Natural killer cell (primary cell): ENCODE measurements at places on chromosomes 7 and 10. TPM values are rescaled to one million over a fixed set of nuclear protein-coding genes. Genes with fewer than 3 reads are reported as not detected.

CD36 gene
- total RNA-seq: 7.0 TPM

ACHE gene
- 0.47 TPM for total RNA-seq

GDF2 gene
- not detected for total RNA-seq

HOXA2 gene
- not detected for total RNA-seq

CAMK2B gene
- 0.70 TPM for total RNA-seq

INHBA gene
- not detected for total RNA-seq

FBXL13 gene
- total RNA-seq: 0.85 TPM

TMEM196 gene
- not detected for total RNA-seq

PPRC1 gene
- 29.1 TPM for total RNA-seq

C7orf57 gene
- total RNA-seq: not detected

LAMB1 gene
- not detected for total RNA-seq

AGR2 gene
- not detected for total RNA-seq

FAM25G gene
- not detected for total RNA-seq

FRMPD2 gene
- 0.20 TPM for total RNA-seq

SKIDA1 gene
- not detected for total RNA-seq

HECW1 gene
- total RNA-seq: not detected

PROSER2 gene
- total RNA-seq: 1.1 TPM

NPSR1 gene
- not detected for total RNA-seq

HOXA9 gene
- 4.6 TPM for total RNA-seq

SORCS1 gene
- not detected for total RNA-seq

ASIC3 gene
- 5.9 TPM for total RNA-seq

PNLIPRP1 gene
- not detected for total RNA-seq

MRLN gene
- total RNA-seq: not detected

AOC1 gene
- total RNA-seq: not detected

CYP2C8 gene
- total RNA-seq: 0.23 TPM

DPCD gene
- total RNA-seq: 1.0 TPM

UCN3 gene
- not detected for total RNA-seq

SLC26A3 gene
- total RNA-seq: not detected

ITPRID1 gene
- not detected for total RNA-seq
